CD4-positive, alpha-beta T cell treated with Interleukin-4 for 4 hours (primary cell): ENCODE measurements at places on chromosomes 11 and 22.

GRCh38 chr11:14140991-14141390 lies 178.5 kb downstream of the SPON1 start:
- no peak for DNase-seq

- peak; percentile 87 for DNase-seq
Observed at GRCh38 chr22:50507421-50507990, at the start of gene LMF2. LMF2 (minus strand) TSS chr22:50507702; CDS start chr22:50507675, 27 bp downstream.

GRCh38 chr22:42617155-42617983 lies 2.7 kb upstream of the POLDIP3 start:
- no peak for DNase-seq

- no peak for DNase-seq
Observed at GRCh38 chr11:58730507-58731089, 1.1 kb downstream of the GLYAT start.

DNA sequence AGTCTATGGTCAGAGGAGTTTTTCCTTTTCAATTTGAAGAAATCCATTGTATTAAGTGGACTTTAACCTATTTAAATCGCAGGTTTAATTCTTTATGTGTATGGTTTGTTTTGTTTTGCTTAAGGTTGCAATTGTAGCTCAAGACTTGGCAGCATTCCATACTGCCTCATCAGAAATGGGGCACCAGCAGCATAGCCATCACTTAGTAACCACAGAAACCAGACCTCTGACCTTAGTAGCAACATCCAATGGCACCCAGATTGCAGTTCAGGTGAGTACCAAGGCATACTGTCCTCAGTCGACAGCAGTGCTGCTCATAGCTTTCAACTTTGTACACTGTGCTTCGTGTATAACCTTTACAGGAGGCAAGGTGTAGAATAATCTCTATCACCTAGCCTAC lies 48.4 kb upstream of the WEE1 start:
- DNase-seq, result no peak

- no peak for DNase-seq
Observed at GRCh38 chr22:44702479-44703198, 635 bp downstream of the PRR5 start.

GRCh38 chr11:94459576-94459975 lies 34.1 kb downstream of the MRE11 start:
- no peak for DNase-seq

- DNase-seq, result no peak
Observed at GRCh38 chr22:50207383-50208140, 6.8 kb downstream of the SELENOO start.

DNA sequence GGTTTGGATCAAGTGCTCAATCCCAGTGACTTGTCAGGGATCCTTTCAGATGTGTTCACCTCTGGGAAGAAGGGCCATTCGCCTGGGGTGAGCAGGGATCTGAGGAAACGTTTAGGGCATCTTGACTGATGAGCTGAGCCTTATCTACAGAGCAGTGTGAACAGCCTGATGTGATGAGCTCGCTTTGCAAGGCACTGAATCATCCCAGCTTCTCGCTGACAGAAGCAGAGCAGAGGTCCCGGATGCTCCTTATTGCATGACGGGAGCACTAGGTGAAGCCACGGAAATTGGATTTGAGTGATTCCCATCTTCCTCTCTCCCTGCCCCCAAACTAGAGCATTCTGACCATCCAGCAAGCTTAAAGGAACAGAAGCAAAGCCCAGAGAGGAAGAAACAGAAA lies 46.5 kb downstream of the SEZ6L start:
- no peak for DNase-seq

GRCh38 chr11:73466643-73467042 lies 90.4 kb downstream of the RELT start:
- no peak for DNase-seq

- no peak for DNase-seq
Observed at GRCh38 chr11:45234306-45235006, 51.7 kb downstream of the SYT13 start.

DNA sequence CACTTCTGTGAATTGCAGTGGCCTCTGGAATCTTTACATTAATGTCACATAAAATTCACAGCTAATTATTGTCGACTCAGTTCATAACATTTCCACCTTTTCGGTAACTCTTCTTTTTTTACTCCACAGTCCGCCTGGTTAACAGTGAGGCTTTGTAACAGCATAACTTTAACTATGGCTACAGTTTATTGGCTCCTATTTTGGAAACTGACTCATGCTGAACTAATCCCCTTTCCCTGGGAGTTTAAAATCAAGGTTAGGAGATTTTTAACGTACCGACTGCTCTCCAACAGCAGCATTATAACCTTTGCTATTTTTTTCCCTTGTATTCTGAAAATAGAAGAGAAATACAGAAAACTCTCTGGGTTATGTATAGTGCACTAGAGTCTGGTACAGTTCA lies 3.2 kb upstream of the POGLUT3 start:
- no peak for DNase-seq

GRCh38 chr11:119218141-119218878 lies 12.2 kb downstream of the CBL start:
- peak; percentile 43 for DNase-seq

DNA sequence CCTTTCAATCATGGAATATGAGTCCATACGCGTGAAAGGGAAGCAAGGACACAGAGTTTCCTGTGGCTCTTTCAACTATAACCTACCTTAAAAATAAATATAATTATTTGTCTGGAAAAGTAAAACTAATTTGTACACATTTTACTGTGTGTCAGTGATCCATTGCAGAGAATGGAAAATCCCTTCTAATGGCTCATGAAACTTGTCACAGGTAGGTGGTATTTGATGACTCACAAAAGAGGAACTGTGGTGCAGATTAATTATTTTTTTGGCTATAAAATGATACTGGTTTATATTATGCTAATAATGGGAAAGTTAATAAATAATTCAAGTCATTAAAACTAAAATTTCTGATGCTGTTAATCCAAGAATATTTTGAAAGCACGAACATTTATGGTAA lies 792.2 kb downstream of the METTL15 start:
- DNase-seq, result no peak

DNA sequence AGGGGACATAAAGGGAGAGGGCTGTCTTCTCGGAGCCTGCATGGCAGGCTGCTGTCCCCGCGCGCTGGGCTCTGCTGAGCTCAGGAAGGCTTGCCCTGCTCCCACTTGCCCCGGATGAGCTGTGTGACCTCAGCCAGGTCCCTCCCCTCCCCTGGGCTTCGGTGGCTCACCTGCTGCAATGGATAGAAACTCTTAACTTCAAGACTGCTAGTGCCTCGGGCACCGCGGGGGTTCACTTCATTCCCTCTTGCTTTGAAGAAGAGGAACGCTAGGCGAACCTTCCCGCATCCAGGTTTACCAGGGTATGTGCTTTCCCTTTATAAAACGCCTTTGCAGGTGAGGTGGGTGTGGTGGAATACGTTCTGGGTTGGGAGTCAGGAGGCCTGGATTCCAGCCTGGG lies 115.0 kb downstream of the PHF21B start:
- DNase-seq, result no peak

- peak; percentile 74 for DNase-seq
Observed at GRCh38 chr11:102306048-102306597, 11.2 kb upstream of the BIRC3 start.

DNA sequence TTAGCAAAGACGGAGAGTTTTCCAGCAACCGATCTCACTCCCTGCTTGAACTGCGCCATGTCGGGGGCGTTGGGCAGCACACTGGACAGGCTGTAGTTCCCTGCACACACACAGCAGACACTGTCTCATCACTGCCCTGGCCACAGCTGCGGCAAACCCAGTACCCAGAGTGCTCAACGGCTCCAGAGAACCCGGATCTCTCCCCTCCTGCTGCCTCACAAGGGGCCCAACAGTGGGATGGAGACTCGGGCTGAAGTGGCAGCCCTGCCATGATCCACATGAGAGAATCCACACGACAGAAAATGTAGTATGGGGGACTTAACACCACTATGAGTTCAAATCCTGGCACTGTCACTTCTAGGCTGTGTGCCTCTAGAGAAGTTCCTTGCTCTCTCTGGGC lies 58.0 kb downstream of the ARFGAP3 start:
- no peak for DNase-seq

DNA sequence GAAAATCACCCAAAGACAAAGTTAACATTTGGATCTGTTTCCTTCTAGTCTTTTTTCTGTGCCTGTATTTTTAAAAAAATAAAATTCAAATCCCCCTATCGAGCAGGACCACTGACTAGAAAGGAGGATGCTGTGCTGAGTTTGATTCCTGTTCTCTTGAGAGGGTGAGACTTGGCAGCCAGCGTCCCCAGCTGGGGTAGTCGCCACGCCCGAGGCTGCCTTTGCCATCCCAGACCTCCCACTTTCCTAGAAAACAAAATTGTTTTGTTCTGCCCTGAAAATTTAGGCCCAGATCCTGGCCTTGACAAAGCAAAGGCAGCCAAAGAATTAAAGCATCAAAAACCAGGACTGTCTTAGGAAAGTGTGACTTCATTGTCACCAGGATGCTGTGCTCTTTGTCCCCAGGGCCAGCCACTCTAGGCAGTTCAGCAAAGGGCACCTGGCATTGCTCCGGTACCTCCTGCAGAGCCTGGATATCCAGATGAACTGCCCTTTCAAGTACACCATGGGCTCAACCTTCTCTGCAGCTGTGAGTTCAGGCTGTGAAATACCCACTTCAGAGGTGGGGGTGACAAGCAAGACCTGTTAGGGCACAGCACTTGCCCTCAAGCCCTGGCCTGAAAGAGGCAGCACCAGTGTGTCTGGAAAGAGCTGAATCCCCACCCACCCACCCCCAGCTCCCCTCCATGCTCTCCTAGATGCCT lies 44.6 kb downstream of the KCNQ1OT1 start:
- no peak for DNase-seq

- no peak for DNase-seq
Observed at GRCh38 chr11:66979336-66979980, 4.4 kb downstream of the C11orf86 start.

GRCh38 chr22:38021206-38021605 lies 36.0 kb upstream of the PICK1 start:
- no peak for DNase-seq

GRCh38 chr22:28909375-28909774 lies 26.0 kb downstream of the ZNRF3 start:
- DNase-seq, result no peak

GRCh38 chr11:121930004-121930965 lies 185.7 kb downstream of the BLID start:
- DNase-seq, result no peak

DNA sequence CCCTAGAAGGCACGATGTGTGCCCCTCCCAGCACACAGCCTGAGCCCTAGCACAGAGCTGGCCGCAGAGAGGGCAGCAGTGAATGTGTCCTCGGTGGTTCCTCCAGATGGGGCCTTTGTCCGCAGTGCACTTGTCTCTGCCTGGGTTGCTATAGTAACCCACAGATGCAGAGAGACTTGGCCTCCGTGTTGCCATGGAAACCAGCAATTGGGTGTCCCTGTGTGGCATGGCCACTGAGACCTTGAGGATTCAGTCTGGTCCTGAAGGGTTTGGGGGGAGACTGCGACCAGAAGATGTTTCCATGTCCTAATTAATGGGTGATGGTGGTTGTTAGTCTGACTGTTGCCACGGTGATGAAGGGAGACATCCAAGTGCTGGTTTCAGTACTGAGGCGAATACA lies 42.6 kb upstream of the TUB start:
- DNase-seq, result no peak

GRCh38 chr11:6203327-6203726 lies 2.0 kb upstream of the C11orf42 start:
- peak; percentile 32 for DNase-seq
